ENCODE measurements at places on chromosomes 12 and 14. TPM values are rescaled to one million over a fixed set of nuclear protein-coding genes. Genes with fewer than 3 reads are reported as not detected.

TMEM30B gene
- 1.8 TPM for total RNA-seq

DNA sequence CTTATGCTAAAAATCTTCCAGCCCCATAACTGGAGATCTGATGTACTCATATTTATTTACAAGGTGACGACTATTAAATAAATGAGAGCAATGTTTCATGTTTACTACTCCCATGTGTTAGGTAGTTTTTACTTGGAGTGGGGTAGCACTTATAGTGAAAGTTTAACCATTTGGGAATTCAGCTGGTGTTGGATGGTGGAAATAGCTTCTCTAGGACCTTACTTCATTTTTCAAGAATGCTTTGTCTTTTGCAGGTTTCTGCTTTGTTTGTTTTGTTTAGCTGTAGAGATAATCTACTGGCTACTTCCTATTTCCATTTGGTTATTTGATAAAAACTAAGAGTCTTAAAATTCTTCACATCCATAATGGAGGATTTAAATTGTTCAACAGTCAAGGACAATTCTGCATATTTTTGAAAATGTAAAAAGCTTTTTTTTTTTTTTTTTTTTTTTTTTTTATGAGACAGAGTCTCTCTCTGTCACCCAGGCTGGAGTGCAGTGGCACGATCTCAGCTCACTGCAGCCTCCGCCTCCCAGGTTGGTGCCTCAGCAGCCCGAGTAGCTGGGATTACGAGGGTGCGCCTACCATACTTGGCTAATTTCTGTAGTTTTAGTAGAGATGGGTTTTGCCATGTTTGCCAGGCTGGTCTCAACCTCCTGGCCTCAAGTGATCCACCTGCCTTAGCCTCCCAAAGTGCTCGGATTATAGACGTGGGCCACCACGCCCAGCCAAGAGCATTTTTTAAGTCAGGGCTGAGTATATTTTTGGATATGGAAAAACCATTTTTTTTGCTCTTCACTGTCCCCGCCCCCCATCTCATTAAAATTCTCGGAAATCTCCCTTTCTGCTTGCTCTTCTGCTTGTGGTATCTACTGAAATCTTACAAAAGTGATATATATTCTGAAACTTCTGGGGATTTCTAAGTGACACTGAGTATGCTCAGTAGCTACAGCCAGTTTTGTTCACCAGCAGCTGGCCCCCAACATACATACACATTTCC is 1.4 kb upstream of the ABCD2 start:
- DNase-seq = no peak

DNA sequence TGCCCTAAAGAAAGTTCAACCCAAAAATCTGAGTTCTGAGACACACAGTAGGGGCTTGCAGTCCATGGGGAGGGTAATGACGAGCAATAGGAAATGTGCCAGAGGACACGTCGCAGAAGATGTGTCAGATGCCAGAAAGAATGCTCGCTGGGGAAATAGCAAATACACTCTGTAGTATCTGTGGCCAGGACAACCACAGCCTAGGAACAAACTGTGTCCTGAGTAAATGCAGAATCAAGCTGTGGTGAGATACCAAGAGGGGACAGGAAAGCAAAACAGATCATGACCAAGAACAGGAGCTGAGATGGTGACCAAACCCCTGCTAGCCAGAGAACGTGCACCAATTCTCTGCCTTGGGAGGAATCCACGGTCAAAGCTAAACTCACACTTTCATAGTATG is 9.1 kb downstream of the CRACR2A start:
- no peak for DNase-seq

GRCh38 chr12:6965714-6966113 is 4.8 kb downstream of the PHB2 start:
- DNase-seq = no peak

GRCh38 chr14:84937449-84937848 is 592.5 kb upstream of the FLRT2 start:
- no peak for DNase-seq

DNA sequence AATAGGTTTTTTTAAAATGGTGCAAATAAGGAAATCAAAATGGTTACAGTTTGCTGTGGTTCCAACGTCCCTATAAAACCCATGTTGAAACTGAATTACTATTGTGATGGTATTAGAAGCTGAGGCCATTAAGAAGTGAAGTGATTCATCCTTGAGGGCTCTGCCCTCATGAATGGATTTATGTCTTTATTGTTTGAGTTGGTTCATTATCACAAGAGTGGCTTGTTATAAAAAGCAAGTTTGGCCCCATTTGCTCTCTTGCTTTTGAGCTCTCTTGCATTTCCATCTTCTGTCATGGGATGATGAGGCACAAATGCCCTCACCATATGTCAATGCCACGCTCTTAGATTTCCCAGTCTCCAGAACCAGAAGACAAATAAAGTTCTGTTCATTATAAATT is 62.3 kb downstream of the PRKD1 start:
- no peak for DNase-seq

PAN2 gene
- total RNA-seq = 61.7 TPM

MOK gene
- 2.6 TPM for total RNA-seq

TXNDC16 gene
- total RNA-seq = 13.5 TPM

DNA sequence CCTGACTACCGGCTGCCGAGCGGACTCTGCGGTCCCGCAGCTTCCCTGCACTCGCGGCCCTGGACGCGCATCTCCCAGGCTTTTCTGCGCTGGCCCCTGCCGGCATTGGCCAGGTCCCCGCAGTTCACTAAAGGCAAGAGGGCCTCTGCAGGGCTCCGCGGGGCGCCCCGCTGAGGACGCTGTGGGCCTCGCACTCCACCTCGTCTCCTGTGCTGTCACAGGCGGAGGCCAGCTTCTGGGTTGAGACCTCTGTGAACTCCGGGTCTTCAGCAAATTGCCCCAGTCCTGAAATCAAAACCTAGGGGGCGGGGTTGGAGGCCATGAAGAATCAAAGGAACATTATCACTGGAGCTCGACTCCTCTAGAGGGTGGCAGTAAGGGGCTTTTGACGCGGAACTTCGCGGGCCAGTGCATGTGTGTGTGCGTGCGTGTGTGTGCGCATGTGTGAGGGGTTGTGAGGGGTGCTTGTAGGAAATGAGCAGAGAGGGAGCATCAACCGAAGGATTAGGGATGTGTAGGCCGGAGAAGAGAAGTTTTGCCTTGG is 68.5 kb upstream of the CAPRIN2 start:
- DNase-seq = peak; percentile 37

GRCh38 chr12:916240-916639 is 33.3 kb downstream of the RAD52 start:
- DNase-seq = no peak

GRCh38 chr12:45794422-45794821 is 64.9 kb downstream of the ARID2 start:
- DNase-seq = no peak
